NCI-H2081 (cell line): ENCODE measurements at places on chromosomes 7 and 10.

- no peak for DNase-seq
Measured at GRCh38 chr7:71535616-71536015, 403.7 kb downstream of the GALNT17 start.

GRCh38 chr7:8131694-8132605 lies 130.0 kb downstream of the ICA1 start:
- no peak for DNase-seq

DNA sequence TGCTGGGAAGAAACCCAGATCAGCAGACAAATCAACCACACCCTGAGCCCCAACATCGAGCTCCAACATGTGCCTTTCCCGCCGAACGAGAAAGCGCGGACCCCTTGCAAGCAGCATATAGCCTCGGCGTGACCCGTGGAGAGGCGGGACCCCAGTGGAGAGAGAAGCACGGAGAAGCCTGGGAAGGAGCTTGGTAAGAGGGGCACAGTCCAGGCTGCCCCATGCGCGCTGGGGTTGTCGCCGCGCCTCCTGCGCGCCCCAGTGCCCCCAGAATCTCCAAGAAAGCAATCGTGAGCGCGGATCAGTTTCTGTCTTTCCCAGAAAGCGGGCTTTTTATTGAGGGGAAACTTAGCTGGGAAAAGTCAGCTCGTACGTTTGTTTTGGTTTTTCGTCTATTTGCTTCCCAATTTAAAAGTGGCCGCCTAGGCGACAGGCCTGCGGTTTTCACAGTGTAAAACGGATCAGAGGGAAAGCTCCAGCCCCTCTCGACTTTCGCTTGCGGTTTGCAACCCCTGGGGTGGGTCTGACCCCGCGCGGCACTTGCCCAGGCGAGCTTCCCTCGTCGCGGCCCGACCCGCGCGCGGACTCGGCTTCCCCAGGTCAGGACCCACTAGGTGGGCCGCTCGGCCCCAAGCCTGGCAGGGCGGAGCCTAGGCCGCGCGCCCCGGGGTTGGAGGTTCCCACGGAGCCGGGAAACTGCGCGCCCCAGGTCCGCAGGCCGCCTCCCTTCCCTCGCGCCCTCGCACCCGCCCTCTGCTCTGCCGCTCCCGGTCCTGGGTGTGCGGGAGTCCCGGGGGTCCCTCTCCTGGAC lies 31.1 kb downstream of the SKIDA1 start:
- no peak for DNase-seq

GRCh38 chr7:106050002-106050745 lies 61.9 kb downstream of the SYPL1 start:
- DNase-seq, result no peak

DNA sequence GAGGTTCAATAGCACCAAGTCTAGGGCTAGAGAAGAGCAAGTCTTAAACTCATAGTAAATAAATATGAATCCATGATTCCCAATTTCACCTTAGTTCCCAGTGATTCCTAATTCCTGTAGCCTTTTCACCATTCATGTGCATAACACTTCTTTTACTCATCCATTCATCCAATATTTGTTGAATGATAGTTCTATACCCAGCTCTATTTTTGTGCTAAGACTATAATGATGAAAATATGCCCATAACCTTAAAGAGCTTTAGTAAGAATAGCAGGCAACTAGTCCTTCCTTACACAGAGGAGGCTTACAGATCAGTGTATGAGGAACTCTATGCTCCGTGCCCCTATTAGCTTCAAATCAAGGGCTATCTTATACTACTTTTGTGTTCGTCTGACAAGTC lies 280.2 kb upstream of the CHRM2 start:
- no peak for DNase-seq

DNA sequence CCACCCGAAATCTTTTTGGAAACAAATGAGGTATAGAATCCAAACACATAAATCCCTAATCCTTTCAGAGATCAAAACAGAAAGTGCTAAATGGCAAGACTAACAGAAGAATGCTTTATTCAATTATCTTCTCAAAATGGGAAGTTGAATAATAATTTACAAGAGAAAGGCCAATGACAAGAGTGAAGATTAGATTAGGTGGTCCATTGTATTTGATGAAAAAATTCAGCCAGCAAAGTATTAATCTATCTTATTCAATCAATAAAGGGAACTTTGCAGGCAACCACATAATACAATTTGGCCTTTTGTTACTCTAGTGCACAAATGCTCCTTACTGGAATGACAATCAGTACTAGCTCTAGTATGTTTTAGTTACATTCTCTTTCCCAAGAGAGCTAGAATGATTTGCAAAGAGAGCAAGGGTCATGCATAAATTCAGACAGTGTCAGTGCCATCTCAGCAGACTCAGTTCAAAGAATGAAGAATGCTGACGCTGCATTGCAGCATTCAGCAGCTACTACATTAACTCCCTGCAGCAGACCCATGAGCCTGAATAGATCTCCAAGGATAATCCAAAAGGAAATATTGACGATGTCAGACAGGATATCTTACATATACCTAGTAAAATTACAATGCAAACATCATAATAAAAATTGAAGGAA lies 131.8 kb downstream of the ANK3 start:
- DNase-seq, result peak; percentile 9

DNA sequence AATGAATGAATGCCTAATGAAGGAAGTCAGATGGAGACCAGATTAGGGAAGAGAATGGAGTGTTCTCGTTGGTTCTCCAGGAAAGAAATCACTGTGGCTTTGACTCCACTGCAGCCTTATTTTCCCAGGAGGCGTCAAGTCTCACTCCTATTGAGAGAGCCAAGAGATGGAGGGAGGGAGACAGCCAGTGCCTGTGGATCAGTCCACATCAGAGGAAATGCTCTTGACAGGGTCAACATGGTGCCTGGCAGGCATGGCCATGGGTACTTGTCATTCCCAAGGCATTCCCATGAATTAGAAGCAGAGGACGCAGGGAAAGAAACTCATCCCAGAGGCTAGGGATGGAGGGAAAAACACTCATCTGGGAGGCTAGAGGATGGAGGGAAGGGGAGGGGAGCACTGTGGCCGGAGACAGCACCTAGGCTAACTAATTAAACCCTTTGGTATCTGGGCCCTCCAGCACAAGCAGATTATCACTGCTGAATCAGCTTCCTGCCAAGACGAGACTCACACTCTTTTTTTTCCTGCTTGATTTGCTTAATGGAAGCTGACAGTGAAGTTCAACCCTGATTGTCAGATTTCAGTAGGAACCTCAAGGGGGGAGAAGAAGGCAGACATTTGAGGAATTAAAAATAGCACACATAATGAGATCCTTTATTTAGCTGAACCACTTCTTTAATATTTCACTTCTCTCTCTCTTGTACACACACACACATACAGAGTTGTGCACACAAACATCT lies 1233.2 kb upstream of the AUTS2 start:
- no peak for DNase-seq

DNA sequence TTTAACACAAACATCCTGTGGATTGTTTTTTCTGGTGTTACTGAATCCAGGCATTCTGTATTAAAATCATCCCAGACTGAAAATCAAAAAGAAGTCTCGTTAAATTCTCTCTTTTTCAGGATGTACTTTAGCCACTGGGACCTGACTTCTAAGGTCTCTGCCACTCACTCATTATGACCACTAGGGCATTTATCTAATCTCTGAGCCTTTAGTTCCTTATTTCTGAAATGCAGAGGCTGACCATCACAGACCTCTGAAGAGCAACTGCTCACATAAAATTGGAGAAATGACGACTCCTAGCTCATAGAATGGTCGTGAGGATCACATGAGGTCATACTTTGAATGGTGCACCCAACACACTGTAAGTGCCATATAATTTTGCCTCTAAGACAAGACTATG lies 63.2 kb downstream of the KCNMA1 start:
- no peak for DNase-seq

- no peak for DNase-seq
Measured at GRCh38 chr7:149715476-149715875, 57.9 kb downstream of the ZNF467 start.

DNA sequence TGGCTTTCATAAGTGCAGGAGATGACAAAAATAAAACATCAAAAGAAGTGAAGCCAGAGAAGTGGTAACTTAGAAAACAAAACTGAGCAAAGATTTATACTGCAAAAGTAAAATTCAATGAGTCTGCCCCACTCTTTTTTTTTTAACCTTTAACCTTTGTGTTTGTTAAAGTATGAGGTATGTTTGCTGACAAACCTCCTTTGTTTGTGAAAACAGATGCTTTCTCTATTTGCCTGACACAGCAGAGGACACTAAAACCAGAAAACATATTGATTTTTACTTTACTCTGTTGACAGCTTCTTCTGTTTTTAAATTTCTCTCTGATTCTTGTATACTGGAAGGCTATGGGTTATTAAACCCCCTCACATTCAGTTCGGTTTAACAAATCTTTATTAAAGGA lies 57.6 kb downstream of the SGMS1 start:
- DNase-seq, result no peak

GRCh38 chr10:129579228-129579627 lies 112.2 kb downstream of the MGMT start:
- no peak for DNase-seq

- no peak for DNase-seq
Measured at GRCh38 chr10:127046975-127047877, 142.0 kb downstream of the DOCK1 start.

DNA sequence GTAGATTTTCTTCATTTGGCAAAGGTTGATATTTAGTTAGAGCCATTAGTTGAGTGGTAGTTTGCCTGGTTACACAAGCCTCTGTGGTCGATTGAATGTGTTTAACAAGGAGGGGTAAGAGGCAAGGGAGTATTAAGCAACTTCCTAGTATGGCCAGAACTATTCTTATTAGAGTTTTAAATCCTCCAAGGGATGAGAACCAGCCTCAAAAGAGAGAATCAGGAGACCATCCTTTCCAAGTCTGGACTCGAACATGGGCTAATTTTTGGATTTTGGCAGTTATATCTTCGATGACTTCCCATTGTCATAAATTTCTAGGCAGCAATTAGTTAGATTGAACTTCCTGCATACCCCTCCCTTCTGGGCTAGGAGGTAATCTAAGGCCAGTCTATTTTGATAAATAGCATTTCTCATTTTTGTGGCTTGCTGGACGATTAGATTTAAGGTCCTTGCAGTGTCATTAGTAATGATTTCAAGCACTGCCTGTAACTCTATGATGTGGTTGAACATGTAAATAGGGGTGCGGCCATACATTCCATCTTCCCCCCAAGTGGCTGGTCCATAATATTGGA lies 219.5 kb upstream of the KCND2 start:
- DNase-seq, result no peak

- DNase-seq, result no peak
Measured at GRCh38 chr10:36492590-36493515, 632.5 kb upstream of the ANKRD30A start.

- no peak for DNase-seq
Measured at GRCh38 chr7:15937571-15937970, 251.1 kb upstream of the MEOX2 start.

GRCh38 chr7:70210200-70210935 lies 612.1 kb downstream of the AUTS2 start:
- no peak for DNase-seq

- no peak for DNase-seq
Measured at GRCh38 chr7:116576350-116577319, 51.8 kb downstream of the CAV1 start.

GRCh38 chr10:90561666-90562065 lies 296.2 kb downstream of the HTR7 start:
- DNase-seq, result no peak

GRCh38 chr7:128053991-128054390 lies 22.8 kb upstream of the LRRC4 start:
- no peak for DNase-seq

- DNase-seq, result no peak
Measured at GRCh38 chr7:92768501-92769393, 67.6 kb downstream of the CDK6 start.

GRCh38 chr10:100930368-100930767 lies 17.6 kb downstream of the SLF2 start:
- no peak for DNase-seq

DNA sequence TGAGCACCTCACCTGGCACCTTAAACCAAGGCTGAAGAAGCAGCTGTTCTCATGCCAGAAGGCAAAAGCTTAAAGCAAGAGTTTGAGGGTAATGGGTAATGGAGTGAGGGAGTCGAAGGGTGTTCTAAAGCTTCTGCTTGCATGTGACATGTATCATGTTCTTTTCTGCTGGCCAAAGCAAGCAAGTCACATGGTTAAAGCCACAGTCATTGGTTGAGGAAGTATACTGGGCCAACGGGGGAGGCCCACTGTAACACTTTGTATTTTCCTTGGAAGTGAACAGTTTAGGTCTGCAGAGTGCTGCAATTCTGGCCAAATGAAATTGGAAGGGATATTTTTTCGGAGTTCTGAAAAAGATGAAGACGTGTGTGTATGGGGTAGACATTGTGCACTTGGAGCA lies 75.7 kb downstream of the REEP3 start:
- no peak for DNase-seq

GRCh38 chr10:5620966-5621365 lies 45.4 kb downstream of the ASB13 start:
- DNase-seq, result no peak

DNA sequence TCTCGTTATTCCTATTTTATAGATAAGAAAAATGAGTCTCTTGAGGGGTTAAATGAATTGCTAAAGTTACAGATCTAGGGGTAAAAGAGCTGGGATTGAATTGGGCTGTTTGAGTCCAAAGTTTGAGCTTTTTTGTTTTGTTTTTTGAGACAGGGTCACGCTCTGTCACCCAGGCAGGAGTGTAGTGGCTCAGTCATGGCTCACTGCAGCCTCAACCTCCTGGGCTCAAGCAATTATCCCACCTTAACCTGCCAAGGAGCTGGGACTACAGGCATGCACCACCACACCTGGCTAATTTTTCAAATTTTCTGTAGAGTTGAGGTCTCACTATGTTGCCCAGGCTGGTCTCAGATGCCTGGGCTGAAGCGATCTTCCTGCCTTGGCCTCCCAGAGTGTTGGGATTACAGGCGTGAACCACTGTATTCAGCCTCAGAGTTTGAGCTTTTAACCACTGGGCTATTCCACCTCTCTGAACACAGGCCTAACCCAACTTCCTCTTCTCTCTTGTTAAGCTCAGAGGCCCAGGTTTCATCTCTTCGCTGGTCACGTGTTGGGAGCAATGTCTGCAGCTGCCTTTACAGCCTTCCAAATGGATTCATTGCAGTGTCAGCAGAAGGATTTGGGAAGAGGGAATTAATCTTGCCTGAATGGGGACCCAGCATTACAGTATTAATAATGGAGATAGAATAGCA lies 8.0 kb downstream of the SUFU start:
- DNase-seq, result no peak

DNA sequence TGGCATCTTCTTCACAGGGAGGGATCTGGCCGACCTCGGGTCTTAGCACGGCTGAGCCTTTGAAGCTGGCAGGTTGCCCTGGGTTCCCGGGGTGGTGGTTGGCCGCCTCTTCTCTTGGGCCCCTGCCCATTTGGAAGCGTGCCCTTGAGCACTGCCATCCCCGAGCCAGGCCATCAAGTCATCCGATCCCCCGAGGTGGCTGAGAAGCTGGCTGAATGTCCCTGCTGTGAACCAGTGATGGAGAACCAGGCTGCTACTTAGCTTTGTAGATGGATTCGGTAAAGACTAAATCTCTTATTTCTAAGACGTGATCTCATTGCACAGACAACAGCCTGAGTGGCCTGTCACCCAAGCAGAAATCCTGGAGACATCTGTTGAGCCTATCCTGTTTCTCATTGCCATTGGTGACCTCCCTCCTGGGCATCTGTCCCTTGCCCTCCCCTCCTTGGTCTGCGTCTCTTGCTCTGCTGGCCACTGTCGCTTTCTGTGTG lies 74.3 kb downstream of the GRK5 start:
- peak; percentile 30 for DNase-seq
